Stimulated activated CD4-positive, alpha-beta T cell treated with anti-CD3 and anti-CD28 coated beads, Interleukin-4, amount 100 ng/mL, for 1 hour (primary cell): ENCODE measurements at places on chromosomes 1 and 21.

- no peak for DNase-seq
These were observed 534.5 kb downstream of the PTPRC start for GRCh38 chr1:199173356-199173755.

- no peak for DNase-seq
These were observed 29.2 kb downstream of the TRABD2B start for GRCh38 chr1:47967864-47968555.

- DNase-seq = no peak
These were observed 3.0 kb downstream of the CRYBG2 start for GRCh38 chr1:26350701-26351589.

GRCh38 chr21:42252778-42253340 is 33.9 kb downstream of the ABCG1 start:
- DNase-seq = no peak

GRCh38 chr1:9557624-9558023 is 18.4 kb downstream of the SLC25A33 start:
- DNase-seq = no peak

DNA sequence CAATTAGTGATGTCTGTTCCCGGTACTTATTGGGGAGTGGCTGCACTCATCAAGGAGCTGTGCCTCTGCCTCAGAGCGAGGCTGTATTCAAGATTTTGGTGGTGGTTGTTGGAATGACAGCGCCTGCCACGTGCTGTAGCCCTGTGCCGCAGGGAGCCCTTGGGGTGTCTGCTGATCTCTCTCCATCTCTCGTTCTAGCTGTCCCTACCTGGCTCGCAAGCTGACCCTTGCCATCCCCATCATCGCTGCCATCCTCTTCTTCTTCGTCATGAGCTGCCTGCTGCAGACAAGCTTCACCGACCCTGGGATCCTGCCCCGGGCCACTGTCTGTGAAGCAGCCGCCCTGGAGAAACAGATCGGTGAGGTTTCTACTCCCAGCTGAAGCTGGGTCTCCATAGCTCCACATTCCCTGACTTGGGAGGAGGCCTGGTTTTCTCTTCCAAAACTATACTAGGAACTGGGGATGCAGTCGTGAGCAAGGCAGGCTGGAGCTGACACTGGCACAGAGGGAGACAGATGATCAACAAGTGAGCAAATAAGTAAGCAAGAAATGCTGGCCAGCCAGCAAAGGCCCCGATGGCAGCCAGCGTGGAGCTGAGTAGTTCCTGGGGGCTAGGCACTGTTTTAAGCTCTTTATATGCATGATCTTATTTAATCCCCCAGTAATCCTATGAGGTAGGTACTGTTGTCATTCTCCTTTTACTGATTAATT is 5.9 kb downstream of the ZDHHC18 start:
- no peak for DNase-seq

- no peak for DNase-seq
These were observed 46.5 kb downstream of the CYP2J2 start for GRCh38 chr1:59879996-59880505.

DNA sequence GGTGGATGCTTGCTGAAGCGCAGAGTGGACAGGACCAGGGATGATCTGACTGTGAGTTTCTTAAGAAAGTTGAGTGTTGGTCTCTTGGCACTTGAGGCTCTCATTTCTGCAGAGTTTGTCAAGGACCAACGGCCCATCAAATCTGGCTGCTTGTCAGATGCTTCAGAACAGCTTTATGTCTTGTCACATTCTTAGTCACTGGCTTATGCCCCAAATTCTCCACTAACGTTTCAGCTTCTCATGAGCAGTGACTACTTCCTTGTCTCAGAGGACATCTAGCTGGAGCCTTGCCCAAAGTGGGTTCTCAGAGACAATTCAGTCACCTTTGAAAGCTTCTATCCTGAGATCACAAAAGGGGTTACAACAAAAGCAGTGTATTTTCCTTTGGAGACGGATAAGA is 92.3 kb downstream of the ST6GALNAC5 start:
- no peak for DNase-seq

GRCh38 chr1:66371233-66372005 is 162.5 kb upstream of the SGIP1 start:
- no peak for DNase-seq

DNA sequence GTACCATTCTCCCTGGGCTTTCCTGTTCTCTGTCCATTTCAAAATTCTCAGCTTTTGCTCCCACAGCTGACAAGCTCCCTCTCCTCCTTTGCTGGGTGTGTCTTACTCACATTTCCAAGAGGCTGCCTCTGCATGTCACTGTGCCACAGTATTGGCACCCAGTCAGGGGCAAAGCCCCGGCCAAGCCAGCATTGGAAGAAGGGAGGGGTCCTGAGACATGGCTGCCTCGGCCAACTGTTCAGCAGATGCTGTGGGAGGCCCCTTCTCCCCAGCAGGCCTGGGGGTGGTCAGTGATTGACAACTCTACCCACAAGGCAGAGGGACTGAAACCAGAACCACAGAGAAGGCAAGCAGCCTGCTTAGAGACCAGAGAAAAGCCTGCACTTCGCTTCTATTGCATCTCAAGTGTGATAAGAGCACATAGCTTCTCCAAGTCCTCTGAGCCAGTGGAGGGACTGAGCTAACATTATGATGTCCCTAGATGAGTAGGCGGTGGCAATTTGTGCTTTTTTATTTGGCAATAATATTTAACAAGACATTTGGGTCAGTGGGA is 294.1 kb downstream of the SIPA1L2 start:
- no peak for DNase-seq

DNA sequence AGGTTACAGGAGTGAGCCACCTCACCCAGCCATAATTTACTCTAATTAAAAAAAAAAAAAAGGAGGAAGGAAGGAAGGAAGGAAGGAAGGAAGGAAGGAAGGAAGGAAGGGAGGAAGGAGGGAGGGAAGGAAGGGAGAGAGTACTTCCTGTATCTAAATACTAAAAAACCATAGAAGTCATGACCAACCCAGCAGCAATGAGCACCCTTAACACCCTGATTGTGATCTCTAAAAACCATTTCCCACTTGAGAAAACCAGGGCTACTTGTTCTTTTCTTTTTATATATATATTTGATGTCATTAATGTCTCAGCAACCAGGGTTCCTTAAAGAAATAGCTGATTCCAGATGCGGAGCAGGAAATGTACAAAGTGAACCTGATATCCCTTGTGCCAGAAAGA is 31.2 kb downstream of the ARID4B start:
- no peak for DNase-seq

DNA sequence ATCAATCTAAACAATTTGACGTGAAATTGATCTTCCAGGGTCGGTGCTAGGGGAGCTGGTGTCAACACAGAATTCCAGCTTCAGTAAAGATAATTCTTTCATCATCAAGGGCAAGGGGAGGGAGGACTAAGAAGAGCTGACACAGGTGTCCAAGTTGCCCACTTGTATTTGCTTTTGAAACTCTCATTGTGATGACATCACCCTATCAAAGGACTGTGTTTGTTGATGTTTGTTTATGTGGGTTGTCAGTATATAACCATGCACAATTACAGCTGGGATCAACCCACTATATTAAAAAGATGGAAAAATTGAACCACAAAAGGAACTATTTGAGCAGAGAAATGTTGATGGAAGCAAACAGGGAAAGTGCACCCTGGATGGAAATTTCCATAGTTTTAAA is 48.8 kb downstream of the ZC3H11B start:
- DNase-seq = no peak

DNA sequence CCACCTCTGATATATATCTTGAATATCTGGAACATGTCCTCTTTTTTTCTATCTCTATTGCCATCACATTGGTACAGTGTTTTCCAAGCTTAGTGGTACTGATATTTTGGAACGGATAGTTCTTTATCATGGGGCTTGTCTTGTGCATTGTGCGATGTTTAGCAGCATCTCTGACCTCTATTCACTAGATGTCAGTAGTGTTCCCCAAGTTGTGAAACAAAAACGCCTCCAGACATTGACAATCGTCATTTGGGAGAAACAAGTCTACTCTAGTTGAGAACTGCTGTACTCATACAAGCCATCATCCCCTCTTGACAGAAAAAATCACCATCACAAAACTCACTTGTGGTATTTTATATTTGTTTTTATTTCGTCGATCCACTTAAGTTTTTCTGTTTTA is 79.7 kb upstream of the CHODL start:
- no peak for DNase-seq

DNA sequence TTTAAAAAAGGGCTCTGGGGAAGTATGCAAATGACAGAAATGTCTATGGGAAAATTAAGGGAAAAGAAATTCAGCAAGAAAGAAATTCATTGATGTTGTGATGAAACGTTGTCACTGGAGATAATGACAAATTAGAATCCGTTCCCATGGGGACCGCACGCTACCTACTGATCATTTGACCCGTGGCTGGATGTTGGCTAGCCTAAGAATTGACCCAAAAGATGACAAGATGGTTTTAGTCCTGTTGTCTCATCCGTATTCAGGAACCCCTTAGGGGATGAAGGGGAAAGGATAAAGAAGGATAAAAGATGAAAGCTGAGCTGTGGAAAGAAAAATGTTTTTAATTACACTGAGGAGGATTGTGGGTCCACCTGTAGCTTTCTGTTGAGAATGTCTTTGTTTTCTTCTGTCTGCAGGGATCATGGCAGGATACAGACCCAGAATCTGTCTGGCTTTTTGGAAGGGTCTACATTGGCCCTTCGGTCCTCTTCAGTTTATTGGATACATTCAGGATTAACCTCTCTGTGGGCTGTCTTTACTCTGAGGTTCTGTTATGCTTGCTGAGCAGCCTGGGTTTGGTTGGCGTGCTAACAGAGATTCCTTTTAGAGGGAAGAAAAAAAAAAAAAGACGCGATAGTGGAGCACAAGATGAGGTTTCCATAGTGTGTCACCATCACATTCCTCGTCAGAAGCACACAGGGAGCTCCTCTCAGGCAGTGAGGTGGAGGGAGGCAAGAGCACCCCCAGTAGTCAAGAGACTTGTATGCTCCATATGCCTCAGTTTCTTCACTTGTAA is 106.2 kb downstream of the CACHD1 start:
- DNase-seq = no peak

GRCh38 chr1:60664086-60664625 is 418.2 kb upstream of the NFIA start:
- no peak for DNase-seq

DNA sequence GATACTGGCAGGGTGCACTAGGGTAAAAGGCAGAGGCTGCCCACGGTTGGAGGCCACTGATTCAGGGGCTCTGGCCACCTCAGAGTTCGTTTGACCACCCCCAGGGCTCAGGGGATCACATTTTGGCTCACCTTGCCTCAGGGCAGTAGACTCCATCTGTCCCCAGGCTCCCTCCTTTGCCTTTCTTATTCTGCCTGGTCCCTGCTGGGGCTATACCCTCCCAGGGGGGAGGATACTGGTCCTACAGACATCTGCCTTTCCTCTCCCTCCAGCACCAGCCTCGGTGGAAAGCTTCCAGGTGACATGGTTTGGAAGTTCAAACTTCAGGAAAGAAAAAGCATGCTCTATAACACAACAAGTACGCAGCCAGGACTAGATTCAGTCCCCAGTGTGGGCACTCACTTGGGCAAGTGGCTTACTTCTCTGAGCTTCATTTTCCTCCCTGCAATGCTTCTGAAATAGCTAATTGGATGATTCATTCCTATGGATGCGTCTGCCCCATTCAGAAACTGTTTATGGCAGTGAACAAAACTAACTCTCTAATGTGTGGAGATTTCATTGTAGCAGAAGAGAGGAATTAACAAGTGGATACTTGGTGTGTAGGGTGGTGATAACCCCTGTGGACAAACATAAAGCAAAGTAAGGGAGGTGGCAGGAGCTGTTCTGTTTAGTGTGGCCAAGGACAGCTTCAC is 154.8 kb downstream of the TRABD2B start:
- no peak for DNase-seq

GRCh38 chr21:41024746-41025254 is 143.2 kb upstream of the BACE2 start:
- no peak for DNase-seq

DNA sequence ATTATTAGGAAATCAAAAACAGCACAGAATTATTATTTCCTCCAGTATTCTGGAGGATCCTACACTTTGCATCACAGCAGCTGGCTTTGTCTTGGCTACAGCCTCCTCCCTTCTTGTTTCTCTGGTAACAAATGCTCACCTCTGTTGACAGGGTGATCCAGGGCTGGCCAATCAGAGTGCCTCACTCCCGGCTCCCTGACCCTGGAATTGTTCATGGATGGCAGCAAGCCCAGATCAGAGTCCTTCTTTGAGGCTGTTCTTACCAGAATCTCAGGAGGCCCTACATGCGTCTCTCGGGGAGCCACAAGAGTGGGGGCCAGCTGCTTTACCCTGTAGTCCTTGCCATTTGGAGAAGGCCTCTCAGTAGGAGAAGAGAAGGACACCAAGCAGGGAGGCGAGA is 48.4 kb upstream of the IGSF5 start:
- DNase-seq = no peak

DNA sequence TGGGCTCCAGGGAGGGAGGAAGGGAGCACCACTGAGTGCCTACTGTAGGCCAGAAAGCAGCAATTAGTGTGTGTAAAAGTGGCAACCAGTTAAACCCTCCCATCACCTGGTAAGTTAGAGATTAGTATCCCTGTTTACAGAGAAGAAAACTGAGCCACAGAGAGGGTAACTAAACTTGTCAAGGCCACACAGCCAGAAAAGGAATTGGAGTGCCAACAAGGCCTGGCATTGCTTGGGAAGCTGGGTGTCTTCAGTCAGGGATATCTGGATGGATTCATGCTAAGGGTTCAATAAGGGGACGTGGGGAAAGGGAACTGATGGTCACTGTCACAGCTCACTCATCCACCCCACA is 23.6 kb upstream of the ADGRB2 start:
- DNase-seq = no peak

DNA sequence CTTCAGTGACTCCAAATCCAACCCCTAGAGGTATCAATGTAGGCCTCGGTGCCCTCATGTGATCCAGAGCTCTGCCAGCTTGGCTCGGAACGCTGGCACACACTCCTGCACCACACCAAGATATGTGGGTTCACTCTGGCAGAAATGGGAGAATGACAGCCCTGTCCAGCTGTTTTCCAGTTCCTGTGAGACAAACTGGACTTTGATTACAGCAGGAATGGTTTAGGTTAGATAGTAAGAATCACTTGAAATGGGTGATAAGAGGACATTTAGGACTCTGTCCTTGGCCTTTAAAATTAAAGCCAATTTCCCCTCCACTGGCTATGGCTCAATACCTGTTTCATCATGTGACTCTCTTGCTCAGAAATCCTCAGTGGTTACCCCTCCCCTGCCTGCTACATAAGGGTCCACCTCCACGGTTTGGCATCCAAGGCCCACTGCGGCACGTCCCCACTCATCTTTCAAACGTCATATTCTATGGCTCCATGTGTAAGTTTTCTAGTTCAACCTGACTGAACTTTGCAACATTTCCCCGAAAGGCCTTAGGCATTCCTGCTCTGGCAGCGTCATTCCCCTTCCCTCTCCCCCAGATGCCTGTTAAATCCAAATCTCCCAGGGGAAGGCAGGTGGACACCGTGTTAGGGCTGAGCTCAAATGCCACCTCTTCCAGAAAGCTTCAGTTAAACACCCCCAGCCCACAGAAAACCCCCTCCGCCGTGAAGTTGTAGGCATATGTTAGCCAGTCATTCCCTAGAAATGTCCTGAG is 44.7 kb downstream of the PLEKHA6 start:
- DNase-seq = no peak

GRCh38 chr1:12572522-12572921 is 45.5 kb downstream of the DHRS3 start:
- no peak for DNase-seq
